Cerebellar nuclear complex (tissue), 1 donor: ENCODE measurements at places on chromosomes 6 and 20.

DNA sequence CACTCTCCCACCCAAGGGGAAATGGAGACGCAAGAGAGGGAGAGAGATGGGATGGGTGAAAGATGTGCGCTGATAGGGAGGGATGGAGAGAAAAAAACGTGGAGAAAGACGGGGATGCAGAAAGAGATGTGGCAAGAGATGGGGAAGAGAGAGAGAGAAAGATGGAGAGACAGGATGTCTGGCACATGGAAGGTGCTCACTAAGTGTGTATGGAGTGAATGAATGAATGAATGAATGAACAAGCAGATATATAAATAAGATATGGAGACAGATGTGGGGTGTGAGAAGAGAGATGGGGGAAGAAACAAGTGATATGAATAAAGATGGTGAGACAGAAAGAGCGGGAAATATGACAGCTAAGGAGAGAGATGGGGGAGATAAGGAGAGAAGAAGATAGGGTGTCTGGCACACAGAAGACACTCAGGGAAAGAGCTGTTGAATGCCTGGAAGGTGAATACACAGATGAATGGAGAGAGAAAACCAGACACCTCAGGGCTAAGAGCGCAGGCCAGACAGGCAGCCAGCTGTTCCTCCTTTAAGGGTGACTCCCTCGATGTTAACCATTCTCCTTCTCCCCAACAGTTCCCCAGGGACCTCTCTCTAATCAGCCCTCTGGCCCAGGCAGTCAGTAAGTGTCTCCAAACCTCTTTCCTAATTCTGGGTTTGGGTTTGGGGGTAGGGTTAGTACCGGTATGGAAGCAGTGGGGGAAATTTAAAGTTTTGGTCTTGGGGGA is 754 bp downstream of the TNF start:
- DNase-seq, result no peak

DNA sequence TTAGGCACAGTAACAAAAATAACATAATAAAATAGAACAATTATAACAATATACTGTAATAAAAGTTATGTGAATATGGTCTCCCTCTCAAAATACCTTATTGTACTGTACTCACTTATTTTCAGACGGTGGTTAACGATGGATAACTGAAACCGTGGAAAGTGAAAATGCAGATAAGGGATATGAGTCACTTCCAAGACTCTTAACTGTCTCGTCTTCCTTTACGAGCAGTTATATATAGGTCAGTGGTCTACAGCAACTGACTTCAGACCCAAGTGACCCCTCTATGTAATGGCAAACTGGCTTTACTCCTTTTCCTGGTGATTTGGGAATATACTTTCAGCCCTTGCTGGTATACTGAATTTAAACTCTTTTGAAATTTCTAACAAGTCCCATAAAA is 261.4 kb downstream of the SLC35F1 start:
- DNase-seq, result no peak

DNA sequence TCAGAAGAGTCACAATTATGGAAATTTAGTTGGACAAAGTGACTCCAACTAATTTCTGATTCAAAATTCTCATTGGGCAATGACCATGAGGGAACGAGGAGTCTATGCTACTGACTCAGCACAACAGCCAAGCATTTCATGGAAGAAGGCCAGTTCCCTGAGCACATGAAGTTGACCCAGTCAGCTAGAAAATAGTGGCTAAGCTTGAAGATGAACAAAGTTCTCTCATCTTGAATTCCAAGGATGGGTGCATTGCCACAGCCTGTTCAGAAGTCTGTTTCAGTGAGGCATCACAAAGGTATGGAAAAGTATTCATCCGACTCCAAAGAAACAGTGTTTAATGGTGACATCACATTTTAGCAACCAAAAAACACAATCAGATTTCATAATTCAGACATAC is 676.9 kb downstream of the HACE1 start:
- no peak for DNase-seq

DNA sequence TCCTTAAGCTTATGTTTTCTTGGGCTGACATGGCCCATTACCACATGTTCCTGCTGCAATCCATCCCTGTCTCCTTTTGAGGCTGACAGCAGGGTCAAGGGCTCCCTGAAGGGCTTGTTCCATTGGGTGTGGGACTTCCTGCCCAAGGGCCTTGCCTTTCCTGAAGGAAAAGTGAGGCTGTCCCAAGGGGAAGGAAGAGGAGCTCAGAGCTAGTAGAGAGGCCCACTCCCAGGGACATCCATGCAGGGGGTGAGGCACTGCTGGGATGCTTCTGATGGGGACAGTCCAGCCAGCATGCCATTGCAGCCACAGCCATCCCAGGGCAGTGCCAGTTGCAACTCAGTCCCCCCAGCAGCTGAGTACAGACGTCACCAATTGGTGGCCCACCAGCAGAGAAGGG is 138.4 kb upstream of the FOXA2 start:
- DNase-seq, result no peak

GRCh38 chr6:40845553-40845952 is 193.5 kb downstream of the UNC5CL start:
- no peak for DNase-seq

GRCh38 chr6:2354138-2354491 is 108.7 kb upstream of the GMDS start:
- no peak for DNase-seq
